ENCODE measurements at places on chromosomes 6 and 20. TPM values are rescaled to one million over a fixed set of nuclear protein-coding genes. Genes with fewer than 3 reads are reported as not detected.
A peak's percentile ranks its signal among the peaks of the same experiment; 100 is the strongest.

GRCh38 chr6:151285122-151285521 lies 45.4 kb downstream of the AKAP12 start:
- no peak for DNase-seq

- DNase-seq = no peak
These were observed 98.0 kb upstream of the JARID2 start for GRCh38 chr6:15147827-15148226.

DNA sequence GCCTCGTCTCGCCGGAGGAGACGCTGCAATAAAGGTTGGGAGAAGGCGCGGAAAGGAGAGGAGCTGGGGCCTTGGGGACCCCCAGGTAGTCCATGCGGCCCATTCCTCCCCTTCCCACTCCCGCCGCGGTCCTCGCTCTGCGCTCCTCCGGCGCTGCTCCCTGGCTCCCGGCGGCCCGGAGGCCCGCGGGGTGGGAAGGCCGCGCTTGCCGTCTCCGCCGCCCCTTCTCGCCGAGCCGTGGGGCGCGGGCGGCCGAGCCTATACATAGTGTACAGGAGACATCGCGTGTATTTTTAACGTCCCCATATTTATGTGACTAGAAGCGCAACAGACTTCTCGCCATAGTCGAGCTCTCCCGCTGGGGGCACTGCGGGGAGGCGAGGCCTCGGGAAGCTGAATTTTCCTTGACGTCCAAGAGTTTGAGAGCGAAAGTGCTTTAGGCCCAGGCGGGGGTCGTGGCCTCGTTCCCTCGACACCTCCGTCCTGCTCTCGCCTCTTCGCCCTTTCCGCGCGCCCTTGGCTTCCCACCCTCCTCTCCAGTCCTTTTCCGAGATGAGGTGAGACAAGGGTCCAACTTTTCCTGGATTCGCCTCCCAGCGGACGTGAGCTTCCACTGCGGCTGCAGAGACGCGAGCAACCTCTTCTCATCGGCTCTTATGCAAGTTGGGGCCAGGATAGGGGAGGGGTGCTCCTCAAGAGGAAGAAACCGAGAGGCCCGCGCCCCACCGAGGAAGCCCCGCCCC lies 29.0 kb downstream of the SLC12A5 start:
- DNase-seq = peak; percentile 29

- DNase-seq = no peak
These were observed 29.5 kb upstream of the BHLHE23 start for GRCh38 chr20:63036291-63036690.

DNA sequence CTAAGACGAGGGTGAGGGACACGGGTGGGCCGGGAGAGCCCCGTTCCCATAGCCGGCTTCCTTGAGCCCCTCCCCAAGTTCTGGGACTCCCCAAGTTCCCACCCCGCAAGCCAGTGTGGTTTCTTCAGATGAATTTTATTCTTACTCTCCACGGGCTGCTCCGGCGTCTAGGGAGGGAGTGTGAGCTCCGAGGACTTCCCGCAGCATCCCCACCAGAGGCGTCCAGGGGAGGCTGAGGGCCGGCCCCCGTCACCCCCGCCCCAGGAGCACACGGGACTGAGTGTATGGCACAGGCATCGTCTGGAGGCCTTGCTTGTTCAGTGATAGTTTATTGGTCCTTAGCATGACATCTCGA lies 10.0 kb upstream of the SLC4A11 start:
- DNase-seq = no peak

- no peak for DNase-seq
These were observed 21.7 kb downstream of the TMEM74B start for GRCh38 chr20:1163105-1163504.

DNA sequence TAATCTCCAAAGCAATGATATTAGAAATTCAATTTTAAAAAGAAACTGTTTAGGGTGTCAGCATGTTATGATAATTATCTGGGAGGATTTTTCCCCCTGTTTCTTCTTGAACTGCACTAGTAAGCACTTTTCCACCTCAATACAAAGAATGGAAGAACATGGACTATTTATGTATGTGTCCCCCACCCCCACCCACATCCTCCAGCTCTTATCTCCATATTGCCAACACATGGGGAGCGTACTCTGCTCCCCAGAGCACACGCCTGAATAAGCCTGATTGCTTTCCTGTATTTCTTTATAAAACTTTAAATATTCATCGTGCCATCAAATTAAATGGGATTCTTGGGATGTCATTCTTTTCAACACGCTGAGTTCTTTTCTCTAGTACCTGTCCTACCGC lies 11.4 kb upstream of the LRFN2 start:
- no peak for DNase-seq

GRCh38 chr20:44589537-44589936 lies 7.2 kb downstream of the PKIG start:
- no peak for DNase-seq

DNA sequence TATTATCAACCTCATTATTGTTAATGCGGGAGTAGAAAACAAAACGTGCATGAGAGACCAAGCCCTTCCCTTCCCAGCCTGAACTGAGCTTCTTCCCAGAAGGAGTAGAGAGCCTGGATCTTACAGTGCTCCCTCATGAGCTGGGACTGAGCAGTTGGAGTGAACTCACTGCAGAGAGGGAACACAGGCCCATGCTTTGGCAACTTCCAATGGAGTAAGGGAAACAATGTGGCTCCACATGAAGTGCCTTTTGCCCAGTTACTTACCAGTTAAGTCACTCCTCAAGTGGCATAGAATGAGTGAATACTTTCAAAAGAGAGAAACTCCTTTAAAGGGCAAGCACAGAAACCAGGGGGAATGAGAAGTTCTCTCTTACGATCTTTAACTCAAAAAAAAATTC lies 12.4 kb downstream of the FHL5 start:
- DNase-seq = no peak

GRCh38 chr6:331622-332521 lies 39.6 kb downstream of the DUSP22 start:
- DNase-seq = no peak

- no peak for DNase-seq
These were observed 57.7 kb upstream of the HIVEP2 start for GRCh38 chr6:143002686-143003085.

Gene FRMD1
- polyA plus RNA-seq = not detected

Gene ZSCAN26
- polyA plus RNA-seq = 4.3 TPM

Gene CDSN
- 1.4 TPM for polyA plus RNA-seq

Gene CALHM6
- polyA plus RNA-seq = 4.0 TPM

Gene CPNE5
- polyA plus RNA-seq = not detected

Gene THBS2
- 85.3 TPM for polyA plus RNA-seq

Gene PPDPF
- 575 TPM for polyA plus RNA-seq
